ENCODE measurements at places on chromosomes 4 and X.

DNA sequence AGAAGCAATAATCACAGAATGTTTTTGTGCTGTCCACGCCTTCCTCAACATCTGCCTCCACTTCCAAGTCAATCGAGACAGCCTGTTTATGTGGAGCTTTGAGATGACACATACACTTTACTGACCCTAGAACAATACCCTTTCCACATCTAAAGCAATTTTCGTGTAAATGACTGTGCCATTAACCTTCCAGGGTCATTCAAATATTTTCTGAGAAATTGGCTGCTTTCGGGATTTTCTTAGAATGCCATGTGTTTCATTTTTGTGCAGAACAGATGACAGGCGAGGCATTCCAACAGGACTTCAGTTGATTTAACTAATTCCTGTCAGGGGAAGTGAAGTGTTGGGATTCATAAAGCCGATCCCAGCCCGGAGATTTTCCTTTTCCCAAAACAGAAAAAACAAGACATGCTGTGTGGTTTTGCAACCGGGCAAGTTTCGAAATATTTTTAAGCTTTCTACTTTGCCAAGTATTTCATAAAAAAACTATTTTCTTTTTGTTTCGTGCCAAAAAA, 73.9 kb downstream of the SORBS2 start:
- DNase-seq = no peak

DNA sequence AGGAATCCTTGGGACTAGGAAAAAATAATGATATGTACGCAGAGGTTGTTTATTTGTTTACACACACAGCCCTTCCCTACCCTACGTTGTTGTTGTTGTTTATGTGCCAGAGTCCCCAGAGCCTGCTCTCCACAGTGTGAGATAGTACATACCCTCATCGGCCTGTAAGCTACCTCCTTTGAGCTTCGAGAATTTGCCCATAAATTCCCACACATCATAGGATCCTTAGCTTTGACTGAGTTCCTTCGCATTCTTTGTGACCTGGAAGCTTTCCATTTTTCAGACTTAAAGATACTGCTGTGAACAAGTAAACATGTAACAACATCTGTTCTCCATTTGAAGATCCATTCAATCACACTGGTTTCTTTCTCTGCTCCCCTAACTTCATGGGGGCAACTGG, 114.5 kb downstream of the IRF2 start:
- DNase-seq = no peak

GRCh38 chr4:156294577-156294976, 340.9 kb upstream of the CTSO start:
- no peak for DNase-seq

GRCh38 chr4:55721651-55722050, 85.6 kb upstream of the NMU start:
- no peak for DNase-seq

- DNase-seq = no peak
Measured at GRCh38 chr4:184583738-184584502, 65.3 kb downstream of the CASP3 start.

DNA sequence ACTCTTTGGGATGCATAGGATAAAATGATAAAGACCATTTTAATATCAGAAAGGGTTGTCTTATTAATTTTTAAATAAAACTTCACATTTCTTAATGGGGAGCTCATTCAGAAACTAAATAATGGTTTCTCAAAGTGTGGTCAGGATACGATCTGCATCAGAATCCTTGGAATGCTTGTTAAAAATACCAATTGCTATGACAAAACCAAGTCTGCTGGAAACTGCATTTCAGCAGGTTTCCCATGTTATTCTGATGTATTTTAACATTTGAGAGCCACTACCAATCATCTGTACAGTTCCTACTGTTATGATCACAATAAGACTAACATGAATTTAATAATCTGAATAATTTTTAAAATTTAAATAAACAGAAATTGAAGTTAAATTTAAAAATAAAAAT, 115.1 kb downstream of the SOWAHB start:
- no peak for DNase-seq

DNA sequence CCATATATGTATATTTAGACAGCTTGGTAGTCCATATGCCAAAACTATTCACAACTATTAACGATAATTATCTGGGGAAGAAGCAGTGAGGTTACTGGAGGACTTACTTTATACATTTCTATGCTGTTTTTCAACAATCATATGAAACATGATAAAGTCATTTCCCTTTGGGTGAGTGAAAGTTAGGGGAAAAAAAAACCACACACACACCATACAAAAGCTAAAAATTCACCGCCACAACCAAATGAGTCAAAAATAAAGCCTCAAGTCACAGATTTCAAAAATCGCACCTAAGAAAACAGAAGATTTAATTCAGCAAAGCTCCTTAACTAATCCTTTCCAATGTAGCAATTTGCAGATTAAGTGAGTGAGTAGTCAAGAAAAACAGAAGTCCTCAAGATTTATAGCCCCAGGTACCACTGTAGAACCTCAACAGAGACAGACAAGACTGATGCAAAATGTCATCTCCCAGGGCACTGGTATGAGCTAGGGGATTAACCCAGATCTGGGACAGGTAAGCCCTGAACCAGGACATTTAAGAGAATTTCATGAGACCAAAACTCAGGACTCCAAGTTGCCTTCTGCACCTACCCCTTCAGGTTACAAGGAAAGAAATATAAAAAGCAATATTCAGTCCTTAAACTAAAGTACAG, 35.1 kb downstream of the SYTL4 start:
- no peak for DNase-seq

DNA sequence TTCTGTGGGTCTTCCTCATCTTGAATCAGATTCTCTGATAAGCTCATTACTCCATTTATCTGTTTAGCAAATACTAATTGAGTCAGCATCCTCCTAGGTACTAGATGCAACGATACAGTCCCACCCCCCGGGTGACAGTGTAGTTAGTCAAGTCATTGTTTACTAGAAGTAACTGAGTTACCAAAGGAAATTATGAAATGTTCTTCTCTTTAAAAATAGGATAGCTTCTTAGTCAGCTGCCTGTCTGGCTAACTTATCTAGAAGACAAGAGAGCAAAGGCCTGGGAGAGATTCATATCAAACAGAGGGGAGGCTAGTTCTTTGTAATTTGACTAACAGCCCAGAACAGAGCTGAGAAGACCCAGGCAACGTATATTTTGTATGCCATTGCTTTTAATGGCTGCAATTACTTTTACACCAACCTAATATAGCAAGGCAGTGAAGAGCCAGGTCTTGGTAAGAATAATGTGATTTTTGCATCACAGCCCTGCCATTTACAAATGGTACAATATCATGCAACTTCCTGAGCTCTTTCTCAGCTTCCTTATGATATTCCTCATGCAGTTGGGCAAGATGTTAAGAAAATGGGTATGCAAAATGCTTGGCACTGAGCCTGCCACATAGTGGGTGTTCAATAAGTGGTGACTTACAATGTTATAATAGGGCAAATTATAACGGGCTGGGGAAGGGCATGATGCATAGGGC, 149.9 kb downstream of the CHIC2 start:
- no peak for DNase-seq

- DNase-seq = no peak
Measured at GRCh38 chrX:72495046-72495445, 77.6 kb downstream of the HDAC8 start.

GRCh38 chr4:61638591-61638990, 438.5 kb downstream of the ADGRL3 start:
- DNase-seq = no peak

DNA sequence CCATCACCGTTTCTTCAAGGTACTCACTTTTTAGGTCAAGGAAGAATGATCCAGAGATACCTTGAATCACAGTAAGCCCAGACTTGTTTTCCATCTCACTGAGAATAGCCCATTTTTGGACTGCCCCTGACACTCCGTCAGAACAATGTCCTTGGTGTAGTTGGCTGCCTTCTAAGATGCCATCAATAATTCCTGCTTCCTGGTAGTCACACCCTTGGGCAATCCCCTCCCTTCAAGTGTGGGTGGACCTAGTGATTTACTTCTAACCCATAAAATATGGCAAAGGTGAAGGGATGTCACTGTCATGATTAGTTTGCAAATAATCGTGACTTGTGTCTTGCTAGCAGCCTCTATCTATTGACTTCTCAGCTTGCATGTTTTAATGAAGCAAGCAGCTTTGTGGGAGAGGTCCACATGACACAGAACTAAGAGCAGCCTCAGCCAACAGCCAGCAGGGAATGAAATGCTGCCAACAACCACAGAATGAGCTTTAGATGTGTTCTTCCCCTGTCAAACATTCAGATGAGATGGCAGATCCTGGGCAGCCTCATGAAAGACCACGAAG, 20.0 kb upstream of the KLHL34 start:
- DNase-seq = no peak

GRCh38 chr4:14178421-14178820, 550.9 kb upstream of the BOD1L1 start:
- DNase-seq = no peak

Measured in activated CD8-positive, alpha-beta memory T cell treated with anti-CD3 and anti-CD28 coated beads for 4 hours (primary cell).